ENCODE measurements at places on chromosomes 3 and 15.

GRCh38 chr3:187022403-187023029 lies 92.2 kb downstream of the ST6GAL1 start:
- DNase-seq: no peak

DNA sequence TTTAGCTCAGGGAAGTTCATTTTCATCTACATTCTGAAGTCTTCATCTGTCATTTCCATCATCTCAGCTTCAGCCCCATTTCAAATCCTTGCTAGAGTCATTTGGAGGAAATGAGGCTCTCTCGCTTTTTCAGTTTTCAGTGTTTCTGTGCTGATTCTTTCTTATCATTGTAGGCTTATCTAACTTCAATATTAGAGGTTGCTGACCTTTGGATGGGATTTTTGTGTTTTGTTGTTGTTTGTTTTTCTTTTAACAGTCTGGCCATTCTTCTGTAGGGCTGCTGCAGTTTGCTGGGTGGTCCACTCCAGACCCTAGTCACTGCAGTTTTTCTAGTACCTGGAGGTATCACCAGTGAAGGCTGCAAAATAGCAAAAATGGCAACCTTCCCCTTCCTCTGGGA lies 8.6 kb downstream of the OR5H2 start:
- no peak for DNase-seq

DNA sequence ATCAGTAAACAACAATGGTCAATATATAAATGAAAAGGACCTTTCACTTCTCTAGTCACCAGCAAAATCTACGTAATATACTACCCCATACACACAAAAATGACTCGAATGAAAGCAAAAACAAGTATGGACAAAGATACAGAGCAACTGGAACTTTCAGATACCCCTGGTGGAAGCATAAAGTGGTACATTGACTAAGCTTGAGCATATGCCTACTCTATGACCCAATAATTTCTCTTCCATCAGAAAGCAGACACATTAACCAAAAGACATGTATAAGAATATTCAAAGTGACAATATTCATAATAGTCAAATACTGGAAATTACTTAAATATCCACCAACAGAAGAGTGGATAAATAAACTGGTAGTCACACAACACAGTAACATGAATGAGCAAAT lies 86.0 kb downstream of the EFL1 start:
- no peak for DNase-seq

DNA sequence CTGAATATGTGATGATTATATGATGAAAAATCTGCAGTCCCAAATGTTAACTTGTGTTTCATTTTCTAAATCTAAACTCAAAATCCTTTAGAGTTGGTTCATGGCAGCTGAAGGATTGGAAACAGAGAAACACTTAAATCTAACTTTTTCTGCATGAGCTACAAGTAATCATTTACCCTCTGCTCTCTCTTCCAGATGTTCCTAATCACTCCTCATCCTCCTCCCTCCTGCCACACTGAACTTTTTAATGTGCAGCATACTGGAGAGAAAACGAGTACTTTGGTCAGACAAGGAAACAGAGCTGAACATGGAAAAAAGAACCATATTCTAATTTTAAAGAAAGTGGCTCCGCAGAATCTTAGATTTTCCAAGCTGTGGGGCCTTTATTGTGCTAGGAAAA lies 321.2 kb upstream of the COL8A1 start:
- no peak for DNase-seq

DNA sequence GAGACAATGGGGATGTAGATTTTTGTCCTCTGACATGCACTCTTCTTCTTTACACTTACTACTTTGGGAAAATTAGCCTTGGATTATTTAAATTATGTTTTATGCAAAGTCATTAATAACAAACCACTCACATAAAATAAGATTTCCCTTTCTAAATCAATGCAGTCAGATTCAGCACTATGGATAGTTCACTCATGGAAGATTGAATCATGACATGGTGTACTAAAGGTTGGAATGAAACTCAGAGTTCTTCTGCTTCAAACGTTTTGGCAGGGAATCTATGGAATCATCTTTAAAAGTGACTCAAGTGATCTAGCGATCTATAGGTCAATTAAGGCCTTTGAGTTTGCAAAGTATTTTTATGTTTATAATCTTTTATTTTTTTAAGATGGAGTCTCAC lies 154.3 kb downstream of the KCNMB2 start:
- no peak for DNase-seq

DNA sequence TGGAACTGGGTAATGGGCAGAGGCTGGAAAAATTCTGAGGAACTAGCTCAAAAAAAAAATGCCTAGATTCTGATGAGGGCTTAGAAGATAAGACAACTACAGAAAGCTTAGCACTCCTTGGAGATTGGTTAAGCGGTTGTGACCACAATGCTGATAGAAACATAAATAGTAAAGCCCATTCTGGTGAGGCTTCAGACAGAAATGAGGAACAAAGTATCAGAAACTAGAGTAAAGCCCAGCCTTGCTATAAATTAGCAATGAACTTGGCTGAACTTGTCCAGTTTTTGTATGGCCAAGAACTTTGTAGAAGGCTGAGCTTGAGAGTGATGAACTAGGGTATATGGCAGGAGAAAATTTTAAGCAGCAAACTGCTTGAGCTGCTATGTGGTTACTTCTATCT lies 25.4 kb downstream of the GOLGB1 start:
- no peak for DNase-seq

- DNase-seq: no peak
Measured at GRCh38 chr3:128480717-128481437, 12.1 kb downstream of the GATA2 start.

GRCh38 chr15:48566668-48567067 lies 78.8 kb downstream of the FBN1 start:
- DNase-seq: no peak

- DNase-seq: no peak
Measured at GRCh38 chr3:43144761-43145490, 39.0 kb upstream of the POMGNT2 start.

DNA sequence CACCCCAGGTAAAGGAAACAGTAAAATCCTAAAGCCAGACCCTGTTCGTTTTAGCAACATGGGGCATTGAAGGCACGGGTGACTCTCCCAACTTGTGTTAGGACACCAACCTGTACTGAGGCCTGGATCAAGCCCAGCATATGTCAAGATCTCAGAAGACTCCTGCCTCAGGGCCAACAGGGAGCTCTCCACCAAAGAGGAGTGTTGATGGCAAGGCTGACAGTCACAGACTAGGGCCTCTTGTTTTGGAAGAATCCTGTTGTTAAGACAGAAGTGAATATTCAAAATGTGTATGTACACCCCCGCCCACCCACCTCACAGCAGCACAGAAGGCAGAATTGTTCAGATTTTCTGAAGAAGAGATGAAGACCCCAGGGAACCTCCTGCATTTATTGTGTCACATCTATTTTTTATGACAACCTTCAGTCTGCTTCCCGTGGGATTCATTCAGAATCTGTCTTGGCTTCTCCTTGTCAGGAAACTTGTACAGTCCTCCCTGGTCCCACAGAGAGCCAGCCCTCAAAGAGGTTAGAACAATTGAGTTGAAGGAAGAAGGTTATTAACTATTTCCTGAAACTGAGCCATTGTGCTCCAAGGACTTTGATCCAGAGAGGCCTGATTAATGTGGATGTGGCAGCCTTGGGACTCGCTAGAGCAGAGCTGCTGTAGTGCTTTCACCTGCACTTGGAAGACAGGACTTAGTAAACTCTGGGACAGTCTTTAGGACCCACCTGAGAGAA lies 61.7 kb upstream of the PLXNA1 start:
- no peak for DNase-seq

- DNase-seq: no peak
Measured at GRCh38 chr3:54042259-54042823, 80.0 kb upstream of the CACNA2D3 start.

GRCh38 chr3:183031826-183032225 lies 51.5 kb upstream of the DCUN1D1 start:
- no peak for DNase-seq

GRCh38 chr15:51117270-51117669 lies 22.6 kb upstream of the TNFAIP8L3 start:
- no peak for DNase-seq

DNA sequence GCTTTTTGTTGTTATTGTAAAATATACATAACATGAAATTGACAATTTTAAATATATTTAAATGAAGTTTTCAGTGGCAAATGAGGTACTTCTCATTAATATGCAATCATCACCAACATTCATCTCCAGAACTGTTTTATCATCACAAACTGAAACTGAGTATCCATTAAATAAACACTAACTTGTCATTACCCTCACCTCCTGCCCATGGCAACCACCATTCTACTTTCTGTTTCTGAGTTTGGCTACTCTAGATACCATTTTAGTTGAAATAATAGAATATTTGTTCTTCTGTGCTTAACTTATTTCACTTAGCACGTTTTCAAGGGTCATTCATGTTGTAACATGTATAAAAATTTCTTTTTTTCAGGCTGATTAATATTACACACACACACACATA lies 834.3 kb downstream of the PLOD2 start:
- no peak for DNase-seq

GRCh38 chr3:129370248-129370964 lies 58.0 kb downstream of the EFCAB12 start:
- DNase-seq: no peak

DNA sequence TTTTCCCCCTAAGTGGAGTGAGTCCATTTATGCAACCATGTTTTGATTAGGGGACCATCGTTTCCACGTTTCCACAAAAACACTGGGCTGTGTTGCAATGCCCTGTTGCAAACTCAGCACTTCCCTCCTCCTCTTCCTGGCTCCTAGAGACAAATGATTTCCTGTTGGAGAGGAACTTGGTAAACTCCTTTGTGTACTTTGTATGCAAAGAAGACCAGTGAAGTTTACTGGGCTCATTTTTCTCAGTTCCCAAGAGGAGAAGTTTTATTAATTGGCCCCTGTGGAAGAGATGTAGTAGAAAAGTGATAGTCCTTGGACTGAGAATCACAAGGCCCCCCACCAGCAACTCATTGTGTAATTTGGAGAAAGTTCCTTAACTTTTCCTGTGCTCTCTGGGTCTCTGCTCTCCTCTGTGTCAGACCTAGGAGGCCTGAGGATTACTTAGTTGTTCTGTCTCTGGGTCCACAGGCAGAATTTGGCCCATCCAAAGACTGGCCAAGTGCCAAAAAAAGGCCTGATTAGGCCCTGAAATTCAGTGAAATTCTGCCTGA lies 95.0 kb downstream of the ATG7 start:
- DNase-seq: no peak

- no peak for DNase-seq
Measured at GRCh38 chr15:70528816-70529215, 234.5 kb downstream of the UACA start.

GRCh38 chr15:48928877-48929538 lies 34.7 kb downstream of the SHC4 start:
- peak; percentile 9 for DNase-seq

DNA sequence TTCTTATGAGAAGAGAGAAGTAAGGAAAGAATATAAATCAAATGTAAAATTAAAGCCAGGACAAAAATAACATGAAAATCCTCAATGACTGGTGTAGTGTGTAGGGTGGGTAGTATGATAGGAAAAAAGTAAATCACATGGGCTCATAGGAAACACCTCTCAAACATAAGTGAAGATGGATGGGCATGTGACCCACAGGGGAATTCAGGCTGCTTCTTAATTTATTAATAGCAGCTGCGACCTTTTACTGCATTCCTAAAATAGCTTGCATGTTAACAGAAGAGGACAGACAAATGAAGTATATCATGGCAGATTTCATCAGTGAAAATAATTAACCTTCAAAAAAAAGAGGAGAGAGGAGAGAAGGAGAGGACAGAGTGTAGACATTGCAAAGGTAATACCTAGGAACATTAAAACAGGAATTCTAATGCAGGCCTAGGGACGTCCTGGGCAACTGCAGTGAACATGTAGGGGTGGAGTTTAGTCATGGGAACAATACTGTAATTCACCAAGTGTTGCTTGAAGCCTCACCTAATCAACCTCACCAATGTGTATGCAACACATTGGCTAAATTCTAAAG lies 132.9 kb downstream of the KCNMB2 start:
- no peak for DNase-seq

DNA sequence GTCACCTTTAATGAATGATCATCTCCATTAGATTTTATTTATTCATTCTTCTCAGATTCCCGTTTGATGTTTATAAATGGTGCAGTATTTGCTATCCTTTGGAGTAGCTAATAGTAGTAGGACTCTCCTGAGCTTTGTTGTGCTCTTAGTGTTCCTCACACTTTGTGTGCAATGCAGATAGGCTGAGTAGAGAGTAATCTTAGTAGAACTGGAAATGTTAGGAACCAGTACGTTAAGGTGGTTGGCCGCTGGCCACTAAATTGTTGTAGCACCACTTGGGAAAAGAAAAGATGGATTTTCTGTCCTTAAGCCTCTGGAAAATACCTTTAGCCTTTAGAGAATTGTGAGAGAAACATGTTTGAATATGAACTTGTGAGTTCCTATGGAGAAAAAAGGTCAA lies 19.9 kb upstream of the EBLN2 start:
- DNase-seq: no peak

DNA sequence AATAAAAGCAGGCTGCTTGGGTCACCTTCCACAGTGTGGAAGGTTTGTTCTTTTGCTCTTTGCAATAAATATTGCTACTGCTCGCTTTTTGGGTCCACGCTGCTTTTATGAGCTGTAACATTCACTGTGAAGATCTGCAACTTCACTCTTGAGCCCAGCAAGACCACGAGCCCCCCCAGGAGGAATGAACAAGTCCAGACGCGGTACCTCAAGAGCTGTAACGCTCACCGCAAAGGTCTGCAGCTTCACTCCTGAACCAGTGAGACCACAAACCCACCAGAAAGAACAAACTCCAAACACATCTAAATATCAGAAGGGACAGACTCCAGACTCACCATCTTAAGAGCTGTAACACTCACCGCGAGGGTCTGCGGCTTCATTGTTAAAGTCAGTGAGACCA lies 47.5 kb upstream of the CCR4 start:
- DNase-seq: no peak

GRCh38 chr15:55742927-55743728 lies at the start of gene PRTG:
Gene PRTG, minus strand, starts transcription at chr15:55743152. Its CDS starts 221 bp downstream, at chr15:55742931.
- DNase-seq: no peak

DNA sequence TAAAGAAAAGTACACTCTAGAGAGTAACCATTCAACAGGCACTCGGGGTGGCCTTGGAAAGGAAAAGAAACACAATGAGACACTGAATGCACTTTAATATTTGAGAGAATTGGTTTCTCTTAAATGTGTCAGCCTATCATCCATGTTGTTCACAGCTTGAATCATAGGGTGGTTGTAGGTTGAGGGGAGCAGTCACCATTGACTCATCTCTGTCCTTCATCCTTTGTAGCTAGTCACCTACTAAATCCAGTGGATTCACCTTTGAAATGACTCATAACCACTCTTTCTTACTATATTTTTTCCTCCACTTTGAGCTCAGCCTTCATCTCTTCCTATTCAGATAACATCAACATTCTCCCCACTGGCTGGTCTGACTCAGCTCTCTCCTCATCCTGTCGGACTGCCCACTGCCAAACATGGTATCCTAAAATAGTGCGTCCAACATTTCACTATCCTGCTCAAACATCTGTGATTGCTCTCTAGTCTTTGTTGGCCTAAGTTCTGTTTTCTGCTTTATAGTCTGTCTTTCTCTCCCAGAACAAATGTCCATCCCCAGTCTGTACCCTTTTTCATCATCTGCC lies 182.7 kb upstream of the GADL1 start:
- DNase-seq: peak; percentile 18

- no peak for DNase-seq
Measured at GRCh38 chr15:84035399-84035766, 200.2 kb upstream of the GOLGA6L4 start.

- DNase-seq: no peak
Measured at GRCh38 chr15:40915116-40915661, 14.0 kb upstream of the DLL4 start.

All from activated CD4-positive, alpha-beta T cell treated with anti-CD3 and anti-CD28 coated beads for 24 hours (primary cell).